ENCODE measurements at places on chromosomes 2 and 18. TPM values are rescaled to one million over a fixed set of nuclear protein-coding genes. Genes with fewer than 3 reads are reported as not detected.

- no peak overlapping the region for H3K27ac ChIP-seq
- H3K36me3 ChIP-seq = no peaks in the 10 kb centered on the region
- no peaks in the 10 kb centered on the region for H3K27me3 ChIP-seq
- DNase-seq = no peak
- H3K4me3 ChIP-seq = no peak overlapping the region
Measured at GRCh38 chr2:74130211-74130995, 17.3 kb downstream of the BOLA3 start.

DNA sequence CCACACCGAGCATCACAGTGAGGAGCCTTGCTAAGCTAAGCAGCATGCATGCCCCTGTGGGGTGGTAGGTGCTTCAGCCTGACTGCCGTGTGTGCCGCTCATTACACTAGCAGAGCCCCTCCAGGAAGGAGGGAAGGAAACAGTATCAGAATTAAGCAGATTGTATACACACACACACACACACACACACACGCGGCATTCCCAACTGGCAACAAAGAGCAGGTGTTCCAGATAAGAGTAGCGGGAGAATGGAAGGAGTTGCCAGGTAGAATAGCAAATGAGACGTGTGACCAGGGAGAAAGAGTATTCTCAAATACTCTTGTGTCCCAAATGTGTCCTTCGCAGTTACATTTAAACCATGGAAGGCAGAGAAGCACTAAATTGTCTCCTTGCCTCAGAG, 47.6 kb upstream of the TTC39C start:
- H3K4me3 ChIP-seq = no peak overlapping the region
- no peak for DNase-seq
- no peaks in the 10 kb centered on the region for H3K27me3 ChIP-seq

Gene ZAP70
- not detected for total RNA-seq

Gene PLEKHH2
- total RNA-seq = 21.2 TPM

Gene POTEJ
- total RNA-seq = not detected

Gene SATB2
- 11.2 TPM for total RNA-seq

GRCh38 chr18:51028201-51028805, 1.7 kb upstream of the SMAD4 start:
- no peak overlapping the region for H3K27ac ChIP-seq
- H3K4me1 ChIP-seq = peaks cover 23% of the 10 kb centered on the region
- peaks cover 38% of the 10 kb centered on the region for H3K36me3 ChIP-seq

DNA sequence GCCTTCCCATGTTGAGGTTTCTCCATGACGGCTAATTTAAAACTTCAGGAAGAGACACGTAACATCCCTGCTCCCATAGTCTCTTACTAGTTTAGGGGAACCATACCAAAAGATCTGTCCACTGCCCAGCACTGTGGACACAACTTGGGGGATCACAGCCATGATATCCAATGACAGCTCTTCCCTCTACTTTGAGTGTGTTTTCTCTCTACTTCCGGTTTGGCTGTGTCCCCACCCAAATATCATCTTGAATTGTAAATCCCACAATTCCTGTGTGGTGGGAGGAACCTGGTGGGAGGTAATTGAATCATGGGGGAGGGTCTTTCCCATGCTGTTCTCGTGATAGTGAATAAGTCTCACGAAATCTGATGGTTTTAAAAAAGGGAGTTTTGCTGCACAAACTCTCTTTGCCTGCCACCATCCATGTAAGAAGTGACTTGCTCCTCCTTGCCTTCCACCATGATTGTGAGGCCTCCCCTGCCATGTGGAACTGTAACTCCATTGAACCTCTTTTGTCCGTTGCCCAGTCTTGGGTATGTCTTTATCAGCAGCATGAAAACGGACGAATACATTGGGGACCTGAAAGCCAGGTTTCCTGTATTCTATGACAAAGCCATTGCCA, 1.6 kb upstream of the MGAT4A start:
- H3K27me3 ChIP-seq = no peaks in the 10 kb centered on the region
- peaks cover 6% of the 10 kb centered on the region for H3K36me3 ChIP-seq
- H3K27ac ChIP-seq = no peak overlapping the region
- H3K4me3 ChIP-seq = peak overlapping the region; percentile 65

DNA sequence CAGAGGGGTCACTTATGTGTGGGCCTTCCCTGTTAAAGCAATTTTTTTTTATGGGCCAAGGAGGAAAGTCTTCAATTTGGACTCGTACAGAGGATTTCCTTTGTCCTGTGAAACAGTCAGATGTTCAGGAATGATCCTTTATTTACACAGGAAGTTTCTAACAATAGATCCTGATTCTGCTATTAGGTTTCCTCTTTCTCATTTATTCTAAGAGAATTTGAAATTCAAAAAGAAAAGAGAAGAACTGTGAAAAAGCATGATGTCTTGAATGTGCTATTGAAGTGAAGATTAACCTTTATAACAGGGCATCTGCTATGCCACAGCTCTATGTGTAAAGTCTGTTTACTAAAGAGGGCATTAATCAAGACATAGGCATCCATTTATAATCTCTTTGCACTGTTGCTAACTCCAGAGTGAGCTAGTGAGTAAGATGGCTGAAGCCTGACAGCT, 105.3 kb upstream of the FAM98A start:
- no peaks in the 10 kb centered on the region for H3K36me3 ChIP-seq
- no peaks in the 10 kb centered on the region for H3K27me3 ChIP-seq
- H3K4me1 ChIP-seq = no peaks in the 10 kb centered on the region
- no peak for DNase-seq
- no peak overlapping the region for H3K27ac ChIP-seq

Gene HRH4
- total RNA-seq = 0.09 TPM
